ENCODE measurements at places on chromosomes 12 and 14.
A peak's percentile ranks its signal among the peaks of the same experiment; 100 is the strongest.

DNA sequence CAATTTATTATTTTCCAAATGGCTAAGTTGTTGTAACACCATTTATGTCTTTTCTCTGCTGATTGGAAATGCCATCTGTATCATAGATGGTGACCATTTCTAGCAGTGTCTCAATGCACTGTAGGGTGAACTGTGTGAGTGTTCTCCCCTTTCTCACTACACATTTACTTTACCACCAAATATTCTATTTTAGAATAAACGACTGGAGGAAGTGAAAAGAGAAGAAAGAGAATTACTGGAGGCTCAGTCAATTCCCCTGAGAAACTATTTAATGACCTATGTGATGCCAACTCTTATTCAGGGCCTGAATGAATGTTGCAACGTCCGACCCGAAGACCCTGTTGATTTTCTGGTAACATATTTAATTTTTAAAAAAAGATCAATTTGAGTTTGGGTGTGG is 15.5 kb upstream of the PAPOLA start:
- H3K27me3 ChIP-seq = no peaks in the 10 kb centered on the region
- H3K27ac ChIP-seq = no peak overlapping the region
- no peak overlapping the region for H3K4me3 ChIP-seq
- DNase-seq = no peak
- H3K36me3 ChIP-seq = no peaks in the 10 kb centered on the region
- H3K4me1 ChIP-seq = no peaks in the 10 kb centered on the region

- no peaks in the 10 kb centered on the region for H3K4me1 ChIP-seq
- H3K27ac ChIP-seq = no peak overlapping the region
- no peak for DNase-seq
- no peak overlapping the region for H3K4me3 ChIP-seq
- H3K27me3 ChIP-seq = no peaks in the 10 kb centered on the region
Observed at GRCh38 chr14:101076451-101077198, 173.1 kb upstream of the RTL1 start.

DNA sequence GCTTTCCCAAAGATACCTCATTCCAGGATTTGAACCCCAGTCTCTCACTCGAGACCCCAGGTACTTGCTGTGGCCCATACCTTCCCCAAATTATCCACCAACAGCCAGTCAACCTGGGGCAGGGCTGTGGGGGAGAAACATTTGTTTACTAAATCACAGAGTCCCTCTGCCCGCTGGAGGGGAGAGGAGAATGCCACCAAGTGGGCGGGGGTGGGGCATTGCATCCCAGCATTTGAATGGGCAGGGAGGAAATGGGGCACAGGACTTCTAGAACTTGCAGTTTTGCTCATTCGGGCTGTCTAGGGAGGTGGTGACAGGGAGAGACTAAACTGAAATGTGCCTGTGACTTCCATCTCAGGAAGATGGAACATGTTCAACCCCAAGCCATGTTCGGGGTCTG is 10.9 kb upstream of the SERPINA9 start:
- no peaks in the 10 kb centered on the region for H3K27me3 ChIP-seq
- no peaks in the 10 kb centered on the region for H3K4me1 ChIP-seq
- H3K36me3 ChIP-seq = no peaks in the 10 kb centered on the region
- H3K4me3 ChIP-seq = peak overlapping the region; percentile 25

- H3K27ac ChIP-seq = peak overlapping the region; percentile 55
- no peak overlapping the region for H3K4me3 ChIP-seq
- H3K36me3 ChIP-seq = no peaks in the 10 kb centered on the region
Observed at GRCh38 chr12:6368906-6369525, 6.3 kb downstream of the SCNN1A start.

DNA sequence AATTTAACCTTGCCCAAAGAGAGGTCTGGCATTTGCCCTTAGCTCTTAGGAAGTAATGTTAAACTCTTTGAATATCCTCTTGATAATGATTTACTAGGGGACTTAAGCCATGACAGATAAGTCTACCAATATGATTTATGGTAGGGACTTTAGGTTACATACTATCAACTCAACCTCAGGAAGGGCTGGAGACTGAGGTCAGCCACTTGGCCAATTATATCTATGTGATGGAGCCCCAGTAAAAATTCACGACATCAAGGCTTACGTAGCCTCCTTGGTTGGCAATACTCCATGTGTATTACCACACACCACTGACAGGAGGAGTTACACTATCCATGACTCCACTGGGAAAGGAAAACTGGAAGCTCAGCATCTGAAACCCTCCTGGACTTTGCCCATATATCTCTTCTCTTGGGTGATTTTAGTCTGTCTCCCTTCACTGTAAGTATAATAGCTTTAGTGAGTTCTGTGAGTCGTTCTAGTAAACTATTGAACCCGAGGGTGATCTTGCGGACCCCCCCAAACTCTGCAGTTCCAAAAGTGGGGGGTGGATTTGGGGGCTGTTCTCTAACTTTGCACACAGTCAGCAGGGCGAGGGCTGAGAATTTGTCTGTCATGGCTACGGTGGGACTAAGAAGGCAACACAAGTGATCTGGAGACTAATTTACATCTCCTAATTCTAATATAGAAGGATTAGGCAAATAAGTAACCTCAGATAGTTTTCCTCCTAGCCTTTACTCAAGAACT is 62.3 kb downstream of the R3HDM2 start:
- no peak overlapping the region for H3K4me3 ChIP-seq
- H3K4me1 ChIP-seq = peaks cover 13% of the 10 kb centered on the region
- peak; percentile 58 for DNase-seq
- H3K27ac ChIP-seq = peak overlapping the region; percentile 43
- no peaks in the 10 kb centered on the region for H3K27me3 ChIP-seq

DNA sequence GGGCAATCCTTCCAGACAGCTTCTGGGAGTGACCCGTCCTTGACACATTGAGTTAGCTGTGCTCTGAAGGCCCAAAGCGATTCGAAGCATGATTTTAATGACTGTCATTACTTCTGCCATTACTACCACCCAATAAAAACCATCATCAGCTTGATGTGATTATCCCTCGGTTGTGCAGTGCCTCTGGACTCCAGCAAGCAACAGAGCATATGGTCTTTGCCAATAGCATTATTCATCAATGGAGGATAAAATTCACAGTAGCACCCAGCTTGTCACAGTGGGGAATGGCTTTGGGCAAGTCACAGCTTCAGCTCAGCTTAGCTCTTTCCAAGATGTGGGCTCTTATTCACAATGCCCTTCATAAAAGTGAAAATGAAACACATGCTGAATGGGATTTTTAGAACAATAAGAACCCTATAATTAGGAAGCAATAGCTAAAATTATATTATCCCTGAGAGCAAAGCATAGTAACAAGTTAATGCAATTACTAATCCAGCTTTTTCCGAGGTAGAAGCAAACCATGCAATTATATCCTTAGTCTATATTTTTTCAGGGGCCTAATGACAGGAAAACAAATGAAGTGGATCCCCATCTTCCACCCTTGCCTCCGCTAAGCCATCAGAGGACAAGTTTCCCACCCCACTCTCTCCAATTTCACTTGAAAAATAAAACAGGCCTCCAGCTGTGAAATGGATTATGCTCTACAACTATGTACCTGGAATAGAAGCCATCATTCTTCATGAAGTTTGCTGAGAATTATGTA is 163.0 kb upstream of the EEA1 start:
- DNase-seq = no peak
- H3K36me3 ChIP-seq = no peaks in the 10 kb centered on the region
- H3K4me3 ChIP-seq = no peak overlapping the region
- no peak overlapping the region for H3K27ac ChIP-seq

DNA sequence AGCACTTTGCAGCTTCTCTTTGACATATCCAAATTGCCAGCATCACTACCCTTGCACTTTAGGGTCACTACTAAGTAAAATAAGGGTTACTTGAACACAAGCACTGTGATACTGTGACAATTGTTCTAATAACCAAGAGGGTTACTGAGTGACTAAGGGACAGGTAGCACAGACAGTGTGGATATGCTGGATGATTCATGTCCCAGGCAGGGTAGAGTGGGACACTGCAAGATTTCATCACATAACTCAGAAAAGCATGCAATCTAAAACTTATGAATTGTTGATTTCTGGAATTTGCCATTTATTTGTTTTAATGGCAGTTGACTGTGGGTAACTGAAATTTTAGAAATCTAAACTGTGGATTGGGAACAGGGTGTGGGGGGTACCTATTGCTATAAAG is 218.8 kb downstream of the KITLG start:
- no peak for DNase-seq
- H3K4me1 ChIP-seq = no peaks in the 10 kb centered on the region
- H3K27ac ChIP-seq = no peak overlapping the region
- no peak overlapping the region for H3K4me3 ChIP-seq
- H3K36me3 ChIP-seq = no peaks in the 10 kb centered on the region
- no peaks in the 10 kb centered on the region for H3K27me3 ChIP-seq

DNA sequence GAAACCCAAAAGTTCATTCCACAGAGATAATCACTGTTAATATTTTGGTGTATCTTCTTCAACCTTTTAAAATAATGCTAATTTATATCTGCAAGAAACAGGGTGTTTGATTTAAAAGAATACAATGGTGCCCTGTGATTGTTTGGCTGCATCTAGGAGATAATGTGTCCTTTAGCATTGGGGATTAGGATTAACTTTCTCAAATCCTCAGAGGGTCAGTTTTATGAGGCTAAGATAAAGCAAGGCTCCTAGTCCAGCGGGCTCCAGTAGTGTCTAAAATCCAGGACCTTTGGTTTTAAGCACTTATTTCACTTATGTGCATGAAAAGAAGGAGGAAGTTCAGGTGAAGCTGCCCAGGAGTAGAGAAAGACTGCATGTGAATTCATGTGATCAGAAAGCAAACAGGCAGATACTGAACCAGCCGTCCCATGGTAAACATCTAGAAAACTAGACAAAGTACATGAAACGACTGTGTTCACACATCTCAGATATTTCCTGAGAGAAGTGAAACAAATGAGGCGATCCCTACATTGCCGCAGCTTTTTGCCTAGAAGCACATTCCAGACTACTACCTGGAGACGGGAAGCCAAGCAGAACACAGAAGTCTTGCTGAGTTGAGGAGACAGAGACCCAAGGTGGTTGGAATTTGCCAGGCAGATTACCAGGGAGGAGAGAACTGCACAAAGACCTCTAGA is 129.1 kb upstream of the MAX start:
- no peaks in the 10 kb centered on the region for H3K27me3 ChIP-seq
- no peak overlapping the region for H3K4me3 ChIP-seq
- peaks cover 2% of the 10 kb centered on the region for H3K4me1 ChIP-seq
- DNase-seq = peak; percentile 59
- no peaks in the 10 kb centered on the region for H3K36me3 ChIP-seq
- no peak overlapping the region for H3K27ac ChIP-seq

GRCh38 chr14:41825622-41826021 is 218.9 kb downstream of the LRFN5 start:
- H3K4me1 ChIP-seq = no peaks in the 10 kb centered on the region
- no peaks in the 10 kb centered on the region for H3K36me3 ChIP-seq
- no peaks in the 10 kb centered on the region for H3K27me3 ChIP-seq
- DNase-seq = no peak
- no peak overlapping the region for H3K27ac ChIP-seq

DNA sequence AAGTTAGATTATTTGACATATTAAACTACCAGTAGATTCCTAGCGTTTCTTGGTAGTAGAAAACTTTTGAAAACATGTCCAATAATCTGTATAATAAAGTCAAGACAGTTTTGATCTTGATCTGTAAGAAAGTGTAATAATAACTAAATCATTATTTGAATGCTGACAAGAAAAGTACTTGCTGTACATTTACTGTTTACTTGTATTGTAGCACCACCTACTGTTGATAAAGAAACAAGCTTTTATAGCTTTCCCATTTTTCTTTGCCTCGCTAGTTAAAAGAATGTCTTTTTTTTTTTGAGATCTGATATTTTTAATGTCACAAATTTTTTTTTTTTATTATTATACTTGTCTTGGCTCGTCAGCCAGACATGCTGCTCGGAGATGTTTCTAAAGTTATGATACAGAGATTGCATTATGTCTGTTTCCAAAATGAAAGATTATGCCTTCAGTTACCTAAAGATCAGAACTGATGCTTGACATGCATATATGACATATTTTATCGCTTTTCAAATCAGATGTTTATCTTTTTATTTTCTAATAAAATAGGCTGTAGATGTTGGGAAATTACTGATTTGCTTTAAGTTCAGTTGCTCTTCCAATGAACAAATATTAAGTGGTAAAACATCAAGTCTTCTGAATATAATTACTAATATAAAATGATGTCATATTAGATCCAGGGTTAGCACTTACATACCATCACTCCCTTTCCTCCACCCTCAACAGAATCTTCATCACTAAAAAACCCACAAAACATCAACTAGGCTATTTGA is 140.5 kb downstream of the AKAP6 start:
- no peaks in the 10 kb centered on the region for H3K27me3 ChIP-seq
- H3K36me3 ChIP-seq = no peaks in the 10 kb centered on the region
- DNase-seq = no peak

DNA sequence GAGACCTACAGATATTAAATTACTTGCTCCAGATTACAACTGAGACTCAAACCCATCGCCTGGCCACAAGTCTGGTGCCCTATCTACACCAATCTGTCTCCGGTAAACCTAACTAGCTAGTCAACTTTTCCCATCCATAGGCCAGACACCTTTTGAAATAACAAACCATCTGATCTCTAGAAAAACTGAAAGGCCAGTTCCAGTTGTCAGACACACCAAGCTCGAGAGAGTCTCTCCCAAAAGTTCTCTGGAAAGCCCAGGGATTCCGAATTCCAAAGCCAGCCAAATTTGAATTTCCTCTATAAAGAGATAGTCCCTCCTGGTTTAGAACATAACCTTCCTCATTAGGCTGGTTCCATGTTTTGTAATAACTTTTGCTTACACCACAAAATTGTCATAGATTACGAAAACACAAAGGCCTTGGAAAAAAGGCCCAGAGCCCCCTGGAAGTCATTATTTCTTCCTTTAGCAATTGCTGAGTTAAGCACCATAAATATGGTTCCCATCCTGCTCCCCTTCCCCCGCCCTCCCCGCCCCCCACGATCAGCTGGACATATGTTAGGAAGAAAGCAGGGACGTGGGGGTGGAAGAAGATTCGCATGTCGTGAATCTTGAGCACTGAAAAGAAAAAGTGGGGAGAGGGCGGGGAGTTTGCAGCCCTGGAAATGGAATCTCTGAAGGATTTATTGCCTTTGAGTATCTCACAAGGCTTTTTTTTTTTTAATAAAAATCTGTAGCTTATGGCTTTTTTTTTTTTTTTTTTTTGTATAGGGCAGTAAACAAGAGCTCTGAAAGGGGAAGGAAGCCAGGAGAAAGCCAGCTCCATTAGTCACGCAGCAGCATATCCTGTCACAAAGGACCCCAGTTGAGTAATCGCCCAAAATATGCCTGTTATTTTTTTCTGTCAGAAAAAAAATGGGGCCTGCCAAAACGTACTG is 110.4 kb downstream of the ZFP36L1 start:
- H3K27me3 ChIP-seq = no peaks in the 10 kb centered on the region
- no peak for DNase-seq
- H3K4me3 ChIP-seq = no peak overlapping the region
- peaks cover 14% of the 10 kb centered on the region for H3K4me1 ChIP-seq
- no peak overlapping the region for H3K27ac ChIP-seq

GRCh38 chr14:33081259-33081658 is 142.6 kb downstream of the NPAS3 start:
- no peak for DNase-seq
- no peak overlapping the region for H3K4me3 ChIP-seq
- H3K27ac ChIP-seq = no peak overlapping the region
- H3K27me3 ChIP-seq = no peaks in the 10 kb centered on the region
- no peaks in the 10 kb centered on the region for H3K4me1 ChIP-seq
